ENCODE measurements at places on chromosomes 5 and 9.

GRCh38 chr9:112569186-112569585 is 82.6 kb downstream of the KIAA1958 start:
- DNase-seq: no peak

DNA sequence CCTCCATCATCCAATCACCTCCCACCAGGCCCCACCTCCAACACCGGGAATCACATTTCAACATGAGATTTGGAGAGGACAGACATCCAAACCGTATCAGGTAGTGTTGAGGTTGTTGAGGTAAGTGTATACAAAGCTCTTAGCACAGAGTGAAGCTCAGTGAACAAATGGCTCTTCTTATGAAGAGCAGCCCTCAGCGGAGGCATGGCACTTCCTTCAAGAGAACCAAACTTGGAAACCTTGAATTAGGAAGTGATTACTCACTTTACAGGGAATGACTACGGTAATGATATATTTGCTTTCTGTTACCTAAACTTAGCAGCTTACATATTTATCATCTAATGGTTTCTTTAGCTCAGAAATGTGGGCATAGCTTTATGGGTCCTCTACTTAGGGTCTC is 92.8 kb downstream of the IQGAP2 start:
- DNase-seq: no peak

DNA sequence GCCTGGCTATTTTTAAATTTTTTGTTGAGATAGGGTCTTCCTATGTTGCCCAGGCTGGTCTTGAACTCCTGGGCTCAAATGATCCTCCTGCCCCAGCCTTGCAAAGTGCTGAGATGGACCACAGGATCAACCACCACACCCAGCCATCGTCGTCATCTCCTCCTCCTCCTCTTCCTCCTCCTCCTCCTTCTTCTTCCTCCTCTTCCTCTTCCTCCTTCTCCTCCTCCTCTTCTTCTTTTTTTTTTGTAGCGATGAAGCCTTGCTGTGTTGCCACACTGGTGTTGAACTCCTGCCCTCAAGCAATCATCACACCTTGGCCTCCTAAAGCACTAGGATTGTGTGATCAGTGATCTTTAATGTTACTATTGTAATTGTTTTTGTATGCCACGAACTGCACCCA is 49.4 kb upstream of the ERBIN start:
- no peak for DNase-seq

- no peak for DNase-seq
Measured at GRCh38 chr5:101532430-101532829, 629.3 kb upstream of the ST8SIA4 start.

DNA sequence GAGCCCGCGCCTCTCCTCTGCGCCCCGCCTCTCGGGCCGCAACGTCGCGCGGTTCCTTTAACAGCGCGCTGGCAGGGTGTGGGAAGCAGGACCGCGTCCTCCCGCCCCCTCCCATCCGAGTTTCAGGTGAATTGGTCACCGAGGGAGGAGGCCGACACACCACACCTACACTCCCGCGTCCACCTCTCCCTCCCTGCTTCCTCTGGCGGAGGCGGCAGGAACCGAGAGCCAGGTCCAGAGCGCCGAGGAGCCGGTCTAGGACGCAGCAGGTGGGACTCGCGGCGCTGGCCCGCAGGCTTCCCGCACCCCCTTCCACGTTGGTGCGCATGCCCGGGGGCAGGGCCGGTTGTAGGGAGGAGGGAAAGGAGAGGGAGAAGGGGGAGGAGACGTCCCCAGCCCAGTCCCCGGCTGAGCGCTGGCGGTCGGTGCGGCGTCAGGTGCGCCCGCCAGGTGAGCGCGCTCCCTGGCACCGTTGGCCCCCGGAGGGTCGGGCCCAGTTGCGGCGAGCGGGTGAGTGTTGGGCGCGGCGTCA is at the start of gene OCLN:
Gene OCLN (plus strand): TSS at position 400 of the 532 bp plus-strand sequence. CDS start 11,455 bp downstream, outside the sequence.
- DNase-seq: peak; percentile 63

GRCh38 chr5:91361790-91362189 is 21.3 kb downstream of the ARRDC3 start:
- no peak for DNase-seq

GRCh38 chr5:172683645-172684471 is 42.8 kb downstream of the NEURL1B start:
- no peak for DNase-seq

- DNase-seq: no peak
Measured at GRCh38 chr9:20903212-20903611, 128.2 kb downstream of the HACD4 start.

DNA sequence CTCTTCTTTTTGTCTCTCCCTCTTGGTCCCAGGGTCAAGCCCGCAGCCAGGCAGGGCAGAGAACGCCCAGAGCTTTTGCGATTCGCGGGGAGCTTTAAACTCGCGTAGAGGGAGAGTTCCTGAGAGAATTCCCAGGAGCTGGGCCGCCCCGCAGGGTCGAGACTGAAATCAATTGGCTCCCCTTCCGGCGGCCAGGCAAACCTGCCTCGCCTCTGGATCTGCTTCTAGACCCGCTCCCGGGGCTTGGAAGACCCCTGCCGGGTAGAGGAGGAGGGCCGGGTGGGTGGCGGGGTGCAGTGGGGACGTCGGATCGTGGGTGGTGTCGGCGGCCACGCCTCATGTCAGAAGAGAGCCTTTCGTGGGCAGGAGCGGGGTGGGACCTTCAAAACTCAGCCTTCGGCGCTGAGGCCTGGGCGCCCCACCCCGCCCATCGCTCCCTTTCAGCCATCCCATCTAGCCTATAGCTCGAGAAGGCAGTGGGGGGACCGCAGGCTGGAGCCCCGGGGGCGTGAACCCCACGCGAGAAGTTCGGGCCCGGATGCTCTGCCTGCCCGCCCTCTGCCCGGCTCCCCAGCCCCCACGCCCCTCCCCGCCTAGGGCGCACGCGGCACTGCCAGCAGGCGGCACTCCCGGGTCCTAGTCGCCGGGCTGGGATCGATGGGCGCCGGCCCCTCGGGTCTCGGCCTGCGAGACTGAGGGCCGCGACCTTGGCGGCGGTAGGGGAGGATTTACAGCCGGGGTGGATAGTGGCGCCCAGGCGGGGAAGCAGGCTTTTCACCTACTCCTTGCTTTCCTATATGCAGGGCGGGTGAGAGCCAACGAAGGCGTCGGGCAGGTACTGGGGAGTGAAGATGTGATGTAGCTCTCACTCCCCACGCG is 6.1 kb downstream of the PRDM6 start:
- no peak for DNase-seq

GRCh38 chr5:149632311-149633251 is 51.3 kb downstream of the ARHGEF37 start:
- no peak for DNase-seq

- DNase-seq: no peak
Measured at GRCh38 chr5:80764786-80765185, 110.0 kb upstream of the DHFR start.

- DNase-seq: no peak
Measured at GRCh38 chr9:122941582-122942234, 888 bp downstream of the RABGAP1 start.

- DNase-seq: no peak
Measured at GRCh38 chr9:27586304-27586703, 13.0 kb upstream of the C9orf72 start.

- DNase-seq: no peak
Measured at GRCh38 chr5:154221371-154221896, 30.9 kb downstream of the GALNT10 start.

DNA sequence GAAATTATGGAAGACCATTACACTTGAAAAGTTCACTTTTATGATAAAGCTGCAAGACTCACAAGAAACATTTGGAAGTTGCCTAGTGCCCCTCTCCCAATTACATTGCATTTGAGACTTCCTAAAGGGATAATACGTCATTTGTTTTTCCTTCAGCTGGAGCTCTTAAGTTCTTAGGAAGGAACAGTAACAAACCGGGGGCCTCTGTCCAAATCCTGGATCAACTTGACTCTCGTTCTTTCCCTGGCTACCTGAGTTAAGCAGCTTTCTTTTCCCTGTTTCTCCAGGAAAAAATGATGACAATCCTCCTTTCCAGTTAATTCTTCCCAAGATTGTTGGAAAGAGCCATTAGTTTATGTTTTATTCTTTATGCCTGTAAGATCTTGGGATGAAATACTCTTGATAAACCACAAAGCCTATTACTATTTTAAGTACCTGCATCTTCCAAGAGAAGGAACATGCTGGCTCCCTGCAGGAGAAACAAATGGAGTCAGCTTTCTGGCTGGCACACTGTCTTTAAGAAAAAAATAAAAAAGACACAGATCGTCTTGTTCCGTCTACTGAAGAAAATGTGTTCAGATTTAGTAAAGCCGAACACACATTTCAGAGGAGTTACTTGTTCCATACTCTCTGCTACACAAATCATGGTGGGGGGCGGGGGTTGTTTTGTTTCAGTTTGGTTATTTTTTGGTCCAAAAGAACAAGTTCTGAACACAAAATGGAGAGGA is 297.9 kb downstream of the EFNA5 start:
- peak; percentile 73 for DNase-seq

GRCh38 chr5:54329731-54330709 is 19.6 kb upstream of the ARL15 start:
- DNase-seq: no peak

GRCh38 chr5:174338185-174339010 is 292.9 kb downstream of the NSG2 start:
- DNase-seq: no peak

- no peak for DNase-seq
Measured at GRCh38 chr5:100787648-100788047, 115.4 kb downstream of the ST8SIA4 start.

GRCh38 chr5:61866930-61867329 is 439.1 kb upstream of the KIF2A start:
- no peak for DNase-seq

GRCh38 chr5:64947801-64948200 is 179.1 kb downstream of the CWC27 start:
- DNase-seq: peak; percentile 50

DNA sequence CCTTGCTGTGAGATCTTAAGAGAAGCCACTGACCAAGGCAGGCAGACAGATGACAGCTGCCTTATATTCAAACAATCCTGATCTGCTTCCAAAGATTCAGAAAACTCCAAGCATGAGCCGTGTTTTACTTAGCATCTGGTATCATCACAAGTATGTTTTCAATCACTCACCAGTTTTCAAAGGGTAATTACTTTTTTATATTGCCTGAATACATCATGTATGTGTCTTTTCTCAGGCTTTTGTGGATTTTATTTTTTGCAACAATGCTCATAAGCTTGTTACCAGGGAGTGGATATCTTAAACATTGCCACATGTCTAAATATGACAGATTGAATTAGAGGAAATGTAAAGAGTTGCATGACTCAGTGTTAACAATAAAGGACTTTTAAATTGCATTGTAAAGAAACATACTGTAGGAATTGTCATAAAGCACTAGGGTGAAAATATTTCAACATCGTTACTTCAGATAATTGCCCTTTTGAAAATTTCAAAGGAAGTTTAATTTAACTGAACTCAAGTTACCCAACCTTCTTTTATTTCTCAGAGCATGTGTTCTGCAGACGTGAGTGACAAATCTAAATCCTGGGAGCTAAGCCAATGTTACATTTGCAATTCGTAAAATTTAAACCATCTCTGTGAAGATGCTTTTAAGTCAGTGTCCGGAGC is 326.1 kb downstream of the PLK2 start:
- no peak for DNase-seq

- peak; percentile 93 for DNase-seq
Measured at GRCh38 chr9:72396247-72397091, 31.5 kb upstream of the ZFAND5 start.

DNA sequence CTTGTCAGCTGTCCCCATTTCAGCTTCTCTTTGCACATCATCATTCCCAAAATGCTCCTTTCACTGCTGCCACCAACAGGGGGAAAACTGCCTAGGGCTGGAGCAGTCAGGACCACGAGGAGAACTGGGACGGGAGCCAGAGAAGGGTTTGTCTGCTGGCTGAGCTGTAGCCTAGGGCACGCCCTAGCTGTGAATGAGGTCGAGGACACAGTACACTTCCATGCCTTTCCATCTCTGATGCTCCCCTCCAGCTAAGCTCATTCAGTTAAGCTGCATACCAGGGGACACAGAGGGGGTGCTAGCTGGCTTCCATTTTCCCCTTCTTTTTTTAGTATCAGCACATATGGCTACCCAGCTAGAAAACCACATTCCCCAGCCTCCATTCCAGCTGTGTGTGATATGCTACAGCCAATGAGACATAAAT is 64.7 kb downstream of the STK10 start:
- peak; percentile 68 for DNase-seq

- peak; percentile 96 for DNase-seq
Measured at GRCh38 chr5:144307736-144308135, 137.1 kb downstream of the KCTD16 start.

GRCh38 chr5:72925336-72926010 is 30.4 kb upstream of the FCHO2 start:
- no peak for DNase-seq

DNA sequence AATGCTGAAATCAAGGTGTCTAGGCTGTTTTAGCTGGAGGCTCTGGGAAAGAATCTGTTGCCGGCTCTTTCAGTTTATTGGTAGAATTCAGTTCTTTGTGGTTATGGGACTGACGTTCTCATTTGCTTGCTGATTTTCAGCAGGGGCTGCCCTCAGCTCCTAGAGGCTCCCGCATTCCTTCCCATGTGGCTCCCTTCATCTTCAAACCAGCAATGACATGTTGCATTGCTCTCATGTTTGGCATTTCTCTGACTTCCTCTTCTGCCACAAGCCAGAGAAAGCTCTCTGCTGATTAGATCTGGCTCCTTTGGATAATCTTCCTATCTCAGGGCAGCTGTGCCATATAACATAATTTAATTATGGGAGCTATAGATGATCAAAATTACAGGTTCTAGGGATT is 360.3 kb downstream of the LRRC70 start:
- DNase-seq: peak; percentile 15

DNA sequence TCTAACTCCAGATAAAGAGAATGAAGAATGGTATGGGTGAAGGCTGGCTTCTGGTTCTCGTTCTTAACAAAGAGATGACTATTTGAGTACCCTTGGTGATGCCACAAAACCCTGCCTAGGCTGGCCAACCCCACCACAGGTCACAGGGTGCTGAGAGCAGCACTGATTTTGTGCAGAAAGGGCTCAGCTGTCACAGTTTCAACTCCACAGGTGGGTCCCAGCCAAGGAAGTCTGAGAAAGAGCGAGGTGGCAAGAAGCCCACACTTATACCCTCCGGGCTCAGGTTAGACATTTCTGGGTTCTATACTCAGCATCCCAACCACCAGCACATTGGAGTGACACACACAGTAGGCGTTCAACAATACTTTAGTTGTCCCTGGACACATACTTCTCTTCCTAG is 118.1 kb downstream of the SLIT3 start:
- no peak for DNase-seq

GRCh38 chr5:95909738-95910137 is 51.9 kb downstream of the ELL2 start:
- DNase-seq: no peak

GRCh38 chr5:171424726-171425125 is 5.3 kb downstream of the FGF18 start:
- DNase-seq: no peak
